Lung microvascular endothelial cell (primary cell): ENCODE measurements at places on chromosomes 1 and 21. TPM values are rescaled to one million over a fixed set of nuclear protein-coding genes. Genes with fewer than 3 reads are reported as not detected.

The AK2 gene
- 46.2 and 54.6 TPM in 2 replicates for total RNA-seq

The PDZK1 gene
- not detected in 2 replicates for total RNA-seq

The PTGFR gene
- under 0.01 and 0.22 TPM in 2 replicates for total RNA-seq

The TGFB2 gene
- 13.5 and 122 TPM in 2 replicates for total RNA-seq

DNA sequence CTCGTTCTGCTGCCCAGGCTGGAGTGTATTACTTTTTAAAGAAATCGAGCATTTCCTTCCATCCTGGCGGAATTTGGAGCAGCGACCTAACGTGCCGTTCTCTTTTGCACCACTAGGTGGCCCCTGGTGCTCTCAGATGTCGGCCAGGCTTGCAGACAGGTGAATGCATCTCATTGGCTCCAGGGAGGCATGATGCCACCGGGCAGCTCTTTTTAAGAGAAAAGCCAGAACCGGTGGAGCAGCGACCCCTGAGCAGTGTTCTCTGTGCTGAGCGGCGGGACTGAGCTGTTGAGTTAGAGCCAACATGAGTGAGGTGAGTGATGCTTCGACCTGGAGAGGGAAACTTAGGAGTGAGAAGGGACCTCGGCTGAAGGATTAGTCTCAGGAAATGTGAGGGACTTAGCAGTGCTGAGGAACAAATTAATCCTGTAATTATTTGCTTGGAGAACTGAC, at the start of gene PCP4:
Gene PCP4 (plus strand): TSS at position 241 of the 453 bp plus-strand sequence. CDS start 64 bp downstream, at position 305.
- peak; percentile 18 for DNase-seq

DNA sequence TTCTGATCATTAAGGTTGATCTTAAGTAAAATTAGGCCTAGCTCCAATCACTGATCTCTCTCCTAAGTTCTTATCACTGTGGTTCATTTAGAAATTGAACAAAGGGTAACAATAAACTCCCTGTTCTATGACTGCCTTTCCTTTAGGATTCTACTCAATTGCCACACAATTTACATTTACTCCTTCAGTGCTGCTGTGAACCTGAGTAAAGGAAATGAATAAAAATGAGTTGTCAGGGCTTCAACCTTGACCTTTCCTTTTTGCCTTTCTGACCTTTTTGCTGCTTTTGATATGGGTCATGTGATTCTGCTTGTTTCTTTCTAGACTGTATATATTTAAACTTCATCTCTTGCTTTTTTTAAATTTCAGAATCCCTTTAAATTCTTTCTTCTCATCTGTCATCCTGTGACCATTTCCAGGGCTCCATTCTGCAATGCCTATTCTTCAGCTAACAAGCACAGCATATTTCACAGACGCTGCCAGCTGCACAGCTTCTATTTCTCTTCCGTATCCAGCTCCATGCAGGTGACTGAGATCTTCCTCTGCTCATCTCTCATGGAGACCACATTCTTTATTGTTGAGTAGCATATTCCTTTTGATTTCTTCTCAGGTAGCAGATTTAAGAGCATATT, 3.2 kb downstream of the LRRC8B start:
- DNase-seq, result no peak

- DNase-seq, result no peak
Measured at GRCh38 chr1:202728951-202729350, 18.7 kb upstream of the SYT2 start.

DNA sequence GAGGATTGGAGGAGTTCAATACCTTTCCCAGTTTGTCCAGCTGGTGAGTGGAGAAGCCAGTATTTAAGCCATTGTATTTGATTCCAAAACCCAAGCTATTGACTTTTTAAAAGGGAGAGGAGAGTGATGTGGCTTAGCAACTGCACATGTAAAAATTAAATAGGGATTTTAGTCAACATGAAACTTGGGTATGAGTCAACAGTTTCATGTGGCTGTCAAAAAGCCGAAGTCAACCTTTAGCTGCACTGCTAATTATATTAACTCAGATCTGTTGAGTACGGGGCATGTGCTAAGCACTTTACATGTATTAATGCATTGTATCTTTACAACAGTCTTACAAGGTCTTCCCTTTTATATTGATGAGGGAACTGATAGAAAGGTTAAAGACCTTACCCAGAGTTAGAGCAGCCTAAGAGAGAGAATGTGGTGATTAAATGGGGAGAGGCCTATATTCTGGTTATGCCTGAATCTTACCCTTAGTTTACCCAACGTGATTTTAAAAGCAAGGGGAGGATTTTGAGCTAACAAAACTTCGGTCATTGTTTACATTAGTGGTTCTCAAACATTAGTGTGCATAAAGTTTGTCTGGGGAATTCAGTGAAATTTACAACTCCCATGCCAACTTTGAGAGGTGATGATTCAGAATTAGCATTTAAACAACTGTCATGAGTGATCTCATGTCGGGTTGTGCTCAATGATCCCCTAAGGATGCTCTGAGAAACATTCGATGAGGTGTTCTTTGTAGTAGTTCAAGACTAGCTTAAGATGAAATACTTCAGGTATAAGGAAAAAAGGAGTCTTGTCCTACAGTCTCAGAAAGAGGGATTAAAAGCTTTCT, 6.9 kb upstream of the SLC35F3 start:
- no peak for DNase-seq
